ENCODE measurements at places on chromosomes 11 and 22. TPM values are rescaled to one million over a fixed set of nuclear protein-coding genes. Genes with fewer than 3 reads are reported as not detected.

GRCh38 chr11:68780829-68781228 lies 29.5 kb upstream of the TESMIN start:
- DNase-seq = peak; percentile 11

- DNase-seq = no peak
These were observed 1.3 kb upstream of the KMT5B start for GRCh38 chr11:68214173-68215086.

GRCh38 chr22:20117633-20118299 lies 740 bp upstream of the TRMT2A start:
- no peak for DNase-seq

Gene BRSK2
- 2.9 TPM for total RNA-seq
